Ureter (tissue), 1 donor: ENCODE measurements at places on chromosomes 1 and 21. TPM values are rescaled to one million over a fixed set of nuclear protein-coding genes. Genes with fewer than 3 reads are reported as not detected.

SIM2 gene
- total RNA-seq, result 0.49 TPM

YBX1 gene
- total RNA-seq, result 424 TPM

GRCh38 chr1:40140211-40140973 lies 20.8 kb upstream of the RLF start:
- no peak for DNase-seq

GRCh38 chr1:234127026-234127671 lies 222.7 kb downstream of the SLC35F3 start:
- no peak for DNase-seq

- DNase-seq, result no peak
Measured at GRCh38 chr1:19606817-19607642, 37.1 kb upstream of the NBL1 start.

DNA sequence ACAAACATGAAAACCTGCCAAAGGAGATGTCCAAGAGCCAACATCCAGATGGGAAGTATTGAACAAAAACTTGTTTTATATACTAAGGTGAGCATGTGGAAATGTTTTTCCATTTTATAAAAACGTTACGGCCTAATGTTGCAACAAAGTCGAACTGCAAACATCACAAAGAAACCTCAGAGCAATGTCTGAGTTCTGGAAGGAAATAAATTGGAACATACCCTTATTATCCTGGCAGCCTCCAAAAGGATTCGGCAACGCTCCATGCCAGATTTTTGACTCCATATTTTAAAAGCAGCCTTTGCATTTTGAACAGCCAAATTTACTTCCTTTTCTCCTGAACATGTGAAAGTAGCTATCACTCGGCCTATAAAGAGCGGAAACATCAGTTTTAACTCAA lies 3.3 kb downstream of the ALDH9A1 start:
- DNase-seq, result no peak

GRCh38 chr1:69913977-69914376 lies 291.4 kb downstream of the LRRC40 start:
- no peak for DNase-seq

GRCh38 chr1:15083578-15083977 lies 70.0 kb upstream of the TMEM51 start:
- no peak for DNase-seq

GRCh38 chr1:150513351-150513791 lies 2.2 kb upstream of the FALEC start:
- DNase-seq, result no peak
